ENCODE measurements at places on chromosomes 1 and 21.

DNA sequence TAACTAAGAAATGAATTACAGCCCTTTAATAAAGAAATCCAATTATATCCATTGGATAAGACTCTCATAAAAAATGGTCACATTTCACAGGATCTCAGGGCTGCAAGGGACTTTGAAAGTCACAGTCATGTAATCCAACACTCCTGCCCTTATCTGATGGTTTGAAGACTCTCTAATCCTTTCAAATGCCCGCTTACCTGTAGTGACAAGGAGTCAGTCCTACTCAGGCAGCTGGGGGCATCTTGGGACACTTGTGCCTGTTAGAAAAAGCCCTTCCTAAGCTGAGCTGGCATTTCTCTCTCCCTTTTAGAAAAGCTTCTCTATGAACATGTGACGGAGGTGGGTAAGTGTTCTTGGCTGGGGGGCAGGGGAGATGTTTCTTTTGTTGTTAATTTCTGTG, 11.0 kb upstream of the ZNF691 start:
- DNase-seq: no peak

DNA sequence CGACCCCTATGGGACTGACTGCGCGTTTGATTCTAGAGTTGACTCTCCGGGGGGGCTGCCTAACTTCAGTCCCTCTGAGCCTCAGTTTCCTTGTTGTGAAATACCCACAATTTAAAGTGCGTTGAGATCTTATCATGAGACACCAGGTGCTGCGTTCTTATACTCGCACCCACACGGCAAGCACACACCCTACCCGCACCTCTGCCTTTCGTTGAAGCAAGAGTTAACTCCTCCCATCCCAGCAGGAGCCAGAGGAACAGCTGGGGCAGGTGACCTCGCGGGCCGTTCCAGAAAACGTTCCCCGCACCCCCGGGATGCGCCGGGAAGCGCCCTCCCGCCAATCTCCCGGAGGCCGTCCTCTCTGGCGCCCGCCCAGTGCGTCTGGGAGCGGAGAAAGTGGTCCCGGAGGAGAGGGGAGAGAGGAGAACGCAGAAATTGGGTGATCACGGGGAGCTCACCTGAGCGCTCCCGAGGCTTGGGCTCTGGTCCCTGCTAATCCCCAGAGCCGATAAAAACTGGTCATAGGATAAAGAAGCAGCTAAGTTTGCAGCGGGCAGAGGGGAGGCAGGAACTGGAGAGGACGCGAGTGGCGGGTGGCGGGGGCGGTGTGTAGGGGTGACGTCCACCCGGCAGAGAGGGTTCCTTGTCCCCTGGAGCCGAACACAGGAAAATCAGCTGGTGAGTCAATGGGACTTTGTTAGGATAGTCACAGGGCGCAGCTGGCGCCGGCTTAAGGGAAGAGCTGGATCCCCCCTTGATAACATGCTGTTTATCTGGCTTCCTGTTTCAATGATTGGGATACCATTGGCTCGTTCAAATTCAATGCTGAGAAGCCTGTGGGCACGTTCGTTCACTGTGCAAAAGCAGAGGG, 869 bp downstream of the NAV1 start:
- no peak for DNase-seq

GRCh38 chr1:172391976-172392375, 28.5 kb upstream of the C1orf105 start:
- DNase-seq: no peak

DNA sequence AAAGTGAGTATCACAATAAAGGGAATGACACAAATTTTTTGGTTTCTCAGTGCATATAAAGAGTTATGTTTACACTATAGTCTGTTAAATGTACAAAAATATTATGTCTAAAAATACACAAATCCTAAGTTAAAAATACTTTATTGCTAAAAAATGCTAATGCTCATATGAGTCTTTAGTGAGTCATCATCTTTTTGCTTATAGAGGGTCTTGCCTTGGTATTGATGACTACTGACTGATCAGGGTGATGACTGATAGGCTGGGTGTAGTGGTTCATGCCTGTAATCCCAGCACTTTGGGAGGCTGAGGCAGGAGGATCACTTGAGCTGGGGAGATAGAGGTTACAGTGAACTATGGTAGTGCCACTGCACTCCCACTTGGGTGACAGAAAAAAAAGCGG, 12.9 kb upstream of the NUF2 start:
- no peak for DNase-seq

- DNase-seq: no peak
These were observed 606.0 kb downstream of the SMYD3 start for GRCh38 chr1:245901037-245901436.

- DNase-seq: no peak
These were observed 1373.7 kb downstream of the BRINP3 start for GRCh38 chr1:189103956-189104355.

GRCh38 chr1:54703471-54703870, 12.2 kb upstream of the TTC4 start:
- no peak for DNase-seq

DNA sequence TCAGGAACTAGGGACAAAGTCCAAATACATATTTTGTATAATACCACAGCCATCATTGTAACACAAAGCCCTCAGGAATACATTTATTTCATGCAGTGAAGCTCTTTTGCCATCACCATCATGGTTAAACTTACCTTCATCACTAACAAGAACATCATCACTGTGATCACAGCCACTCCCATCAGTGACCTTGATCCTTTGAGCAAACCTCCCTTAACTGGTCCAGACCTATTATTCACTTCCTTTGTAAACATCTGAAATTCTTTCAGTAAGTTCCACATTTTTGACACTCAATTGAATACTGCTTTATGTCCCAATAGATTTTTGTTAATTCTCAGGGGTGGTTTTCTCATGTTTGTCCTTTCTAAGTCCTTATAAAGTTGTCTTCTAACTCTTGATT, 16.2 kb upstream of the KPRP start:
- DNase-seq: no peak

DNA sequence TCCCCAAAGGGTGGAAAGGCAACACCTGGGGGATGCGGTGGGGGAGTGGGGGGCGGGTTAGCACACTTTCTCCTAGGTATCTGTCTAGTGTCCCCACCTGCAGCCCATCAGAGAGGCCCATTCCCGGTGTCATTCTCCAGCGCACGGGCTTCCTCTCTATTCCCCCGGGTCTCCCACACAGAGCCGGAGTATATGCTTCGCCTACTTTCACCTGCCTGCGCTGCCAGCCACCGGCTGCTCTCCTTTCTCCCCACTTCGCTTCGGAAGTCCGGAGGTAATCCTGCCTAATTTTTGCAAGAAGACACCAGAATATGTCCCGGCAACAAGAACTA, 852 bp downstream of the RGS7 start:
- no peak for DNase-seq

DNA sequence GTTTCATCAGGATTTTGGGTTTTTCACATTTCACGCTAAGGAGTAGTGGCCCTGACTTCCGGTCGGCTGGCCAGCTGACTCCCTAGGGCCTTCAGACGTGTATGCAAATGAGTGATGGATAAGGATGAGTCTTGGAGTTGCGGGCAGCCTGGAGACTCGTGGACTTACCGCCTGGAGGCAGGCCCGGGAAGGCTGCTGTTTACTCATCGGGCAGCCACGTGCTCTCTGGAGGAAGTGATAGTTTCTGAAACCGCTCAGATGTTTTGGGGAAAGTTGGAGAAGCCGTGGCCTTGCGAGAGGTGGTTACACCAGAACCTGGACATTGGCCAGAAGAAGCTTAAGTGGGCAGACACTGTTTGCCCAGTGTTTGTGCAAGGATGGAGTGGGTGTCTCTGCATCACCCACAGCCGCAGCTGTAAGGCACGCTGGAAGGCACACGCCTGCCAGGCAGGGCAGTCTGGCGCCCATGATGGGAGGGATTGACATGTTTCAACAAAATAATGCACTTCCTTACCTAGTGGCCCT, 23.1 kb upstream of the TNFRSF1B start:
- no peak for DNase-seq

- DNase-seq: no peak
These were observed 19.9 kb upstream of the LDLRAP1 start for GRCh38 chr1:25523542-25523941.

DNA sequence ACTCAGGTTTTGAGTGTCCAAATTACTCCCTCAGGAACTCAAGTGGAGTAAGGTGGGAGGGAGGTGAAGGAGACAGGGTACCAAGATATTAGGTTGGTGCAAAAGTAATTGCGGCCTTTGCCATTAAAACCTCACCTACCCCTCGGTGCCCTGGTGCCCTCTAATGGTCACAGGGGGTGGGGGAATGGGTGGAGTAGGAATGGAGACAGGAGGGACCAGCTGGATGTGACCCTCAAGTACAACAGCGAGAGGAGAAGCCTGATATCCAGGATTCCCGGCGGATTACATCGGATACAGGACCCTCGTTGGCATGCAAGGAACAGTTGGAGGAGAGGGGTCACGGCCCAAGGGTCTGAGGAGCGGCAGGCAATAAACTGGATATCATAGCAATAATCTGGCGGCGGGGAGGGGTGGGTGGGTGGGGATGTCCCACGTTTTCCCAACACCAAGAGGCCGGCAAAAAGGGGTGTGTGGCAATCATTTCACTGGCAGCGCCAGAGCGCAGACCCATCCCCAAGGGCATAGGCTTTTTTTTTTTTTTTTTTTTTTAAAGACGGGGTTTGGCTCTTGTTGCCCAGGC, 4.3 kb upstream of the ZBTB7B start:
- DNase-seq: no peak

DNA sequence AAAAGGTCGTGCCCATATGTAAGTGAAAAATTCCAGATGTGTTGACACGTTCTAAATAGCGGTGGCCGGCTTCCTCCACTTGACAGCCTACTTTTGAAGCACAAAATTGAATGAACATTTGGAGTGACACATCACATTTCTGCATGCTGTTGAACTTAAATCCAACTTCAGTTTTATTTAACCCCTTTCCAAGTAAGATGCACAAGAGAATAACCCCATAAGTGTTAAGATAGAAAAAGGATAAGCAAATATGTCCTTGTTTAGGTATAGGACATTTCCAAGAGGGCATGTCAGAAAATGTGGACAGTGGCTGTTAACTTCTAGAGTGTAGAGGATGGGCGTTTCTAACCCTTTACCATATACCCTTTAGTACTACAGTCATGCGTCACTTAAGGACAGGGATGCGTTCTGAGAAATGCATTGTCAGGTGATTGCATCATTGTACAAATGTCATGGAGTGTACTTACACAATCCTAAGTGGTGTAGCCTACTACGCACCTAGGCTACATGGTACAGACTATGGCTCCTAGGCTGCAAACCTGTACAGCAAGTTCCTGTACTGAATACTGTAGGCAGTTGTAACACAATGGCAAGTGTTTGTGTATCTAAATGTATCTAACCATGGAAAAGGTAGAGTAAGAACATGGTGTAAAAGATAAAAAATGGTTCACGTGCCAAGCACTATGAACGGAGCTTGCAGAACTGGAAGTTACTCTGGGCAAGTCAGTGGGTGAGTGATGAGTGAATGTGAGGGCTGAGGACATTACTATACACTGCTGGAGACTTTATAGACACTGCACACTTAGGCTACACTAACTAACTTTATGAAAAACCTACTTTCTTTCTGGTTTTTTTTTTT, 9.3 kb upstream of the FAM89A start:
- no peak for DNase-seq

DNA sequence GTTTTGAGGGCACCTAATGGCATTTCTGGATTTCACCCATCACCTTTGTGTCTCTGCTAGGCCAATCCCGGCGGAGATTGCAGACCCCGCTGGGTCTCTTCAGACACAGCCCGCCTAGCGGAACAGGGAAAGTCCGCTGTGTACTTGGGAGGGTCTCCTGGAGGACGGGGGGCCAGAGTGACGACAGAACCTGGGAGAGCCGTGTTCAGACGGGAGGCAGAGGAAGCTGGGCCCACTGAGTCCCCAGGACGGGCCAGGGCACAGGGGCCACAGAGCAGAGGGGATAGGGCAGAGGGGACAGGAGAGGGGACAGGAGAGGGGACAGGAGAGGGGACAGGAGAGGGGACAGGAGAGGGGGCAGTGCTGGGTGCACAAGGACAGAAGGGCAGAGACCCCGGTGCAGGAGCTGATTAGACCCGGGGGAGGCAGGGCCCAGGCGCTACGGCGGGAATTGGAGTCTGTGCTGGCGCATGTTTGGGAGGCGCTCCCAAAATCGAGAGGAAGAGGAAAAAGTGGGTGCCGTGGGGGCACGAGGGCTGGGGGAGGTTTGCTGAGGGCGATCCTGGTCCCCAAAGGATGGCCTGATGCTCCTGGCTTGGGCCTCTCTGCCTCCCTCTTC, 12.7 kb downstream of the TRPM2 start:
- DNase-seq: no peak

- DNase-seq: no peak
These were observed 58.7 kb upstream of the GOLT1A start for GRCh38 chr1:204272505-204272904.

- DNase-seq: no peak
These were observed 122.1 kb upstream of the KAZN start for GRCh38 chr1:14476170-14476955.

- no peak for DNase-seq
These were observed 29.1 kb downstream of the TEX35 start for GRCh38 chr1:178541829-178542553.

DNA sequence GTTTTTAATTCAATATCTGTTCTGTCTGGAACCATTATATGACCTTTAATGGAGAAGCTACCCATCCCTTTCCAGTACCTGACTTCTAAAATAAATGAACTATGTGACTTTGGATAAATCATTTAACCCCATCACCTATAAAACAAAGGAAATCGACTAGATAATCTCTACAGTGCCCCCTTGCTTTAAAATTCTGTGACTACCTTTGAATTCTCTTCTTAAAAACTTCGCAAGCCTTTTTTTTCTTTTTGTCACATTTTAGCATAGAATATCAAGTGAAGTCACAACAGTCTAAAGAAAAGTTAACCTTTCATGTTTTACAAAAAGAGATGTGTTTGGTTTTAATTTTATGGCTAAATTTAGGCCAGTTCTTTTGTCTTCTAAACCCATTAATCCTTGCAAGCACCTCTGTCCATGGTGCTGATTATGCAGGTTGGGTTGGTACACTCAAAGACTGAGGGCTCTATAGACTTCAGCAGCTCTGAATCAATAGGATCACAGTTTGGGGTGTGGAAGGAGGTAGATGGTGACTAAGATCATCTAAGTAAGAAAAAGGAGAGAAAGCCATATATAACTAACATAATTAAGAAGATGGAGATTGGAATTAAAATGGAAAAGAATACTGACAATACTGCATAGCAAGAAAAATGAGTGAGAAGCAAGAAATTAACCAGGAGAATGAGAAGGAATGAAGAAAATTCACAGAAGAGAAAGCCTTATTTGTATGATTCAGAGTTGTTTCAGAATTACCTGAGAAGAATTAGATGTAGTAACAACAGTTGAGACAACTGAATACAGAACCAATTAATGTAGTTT, 59.2 kb downstream of the TBX15 start:
- DNase-seq: no peak

GRCh38 chr1:240254006-240254405, 162.3 kb downstream of the FMN2 start:
- DNase-seq: no peak

All from T follicular helper cell (primary cell).